Renal cortex interstitium (tissue), 15 donors: ENCODE measurements at places on chromosomes 7 and 10.

GRCh38 chr10:55024713-55025112, 223.7 kb upstream of the PCDH15 start:
- DNase-seq: no peak

DNA sequence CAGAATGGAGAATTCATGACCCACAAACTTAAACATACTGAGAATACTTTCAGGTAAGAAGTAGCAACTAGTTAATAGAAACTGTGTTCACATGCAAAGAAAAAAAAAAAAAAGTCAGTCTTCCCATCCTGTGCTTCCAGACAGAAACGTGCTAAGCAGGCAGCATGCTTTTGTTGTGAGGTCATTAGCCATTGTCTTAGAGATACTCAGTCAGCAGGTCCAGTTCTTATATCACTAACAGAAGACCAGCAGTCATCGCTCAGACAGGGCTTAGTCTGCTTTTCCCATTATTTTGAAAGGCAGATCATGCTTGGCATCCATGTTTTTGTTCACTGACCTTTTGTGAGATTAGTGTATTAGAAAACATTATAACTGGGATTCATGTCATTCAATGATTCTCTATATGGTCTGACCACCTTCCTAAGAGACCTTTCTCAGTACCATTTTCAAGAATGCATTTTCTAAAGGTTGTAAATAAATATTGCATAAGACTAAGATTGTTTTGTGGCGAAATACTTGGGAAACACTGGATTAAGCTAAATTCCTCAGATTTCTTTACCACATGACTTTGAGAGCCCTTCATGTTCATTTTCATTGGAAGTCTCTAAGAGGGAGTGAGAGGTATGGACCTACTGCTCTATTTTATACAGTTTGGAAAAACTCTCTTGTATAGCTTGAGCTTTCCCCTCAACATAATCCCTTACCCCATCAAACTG, 45.0 kb upstream of the AGBL3 start:
- no peak for DNase-seq

- no peak for DNase-seq
Observed at GRCh38 chr10:26524161-26524896, 86.2 kb downstream of the APBB1IP start.

DNA sequence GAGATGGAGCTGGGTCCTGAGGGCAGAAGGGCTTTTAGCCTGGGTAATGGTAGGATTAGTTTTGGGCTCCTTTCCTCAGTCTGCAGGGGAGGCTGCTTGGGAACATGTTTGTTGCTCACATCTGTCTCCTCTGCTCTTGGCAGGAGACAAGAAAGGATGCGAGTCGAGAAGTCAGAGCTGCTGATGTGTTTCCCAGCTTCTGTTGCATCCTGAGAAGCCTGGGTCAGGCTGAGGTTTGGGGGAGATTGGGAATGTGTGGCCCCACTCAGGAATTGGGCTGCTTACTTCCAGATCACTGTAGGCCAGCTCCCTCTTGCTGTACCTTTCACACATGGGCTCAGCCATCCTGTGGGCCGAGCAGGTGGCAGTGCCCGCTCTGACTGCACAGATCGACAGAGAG, 79.2 kb downstream of the CCNY start:
- DNase-seq: no peak

DNA sequence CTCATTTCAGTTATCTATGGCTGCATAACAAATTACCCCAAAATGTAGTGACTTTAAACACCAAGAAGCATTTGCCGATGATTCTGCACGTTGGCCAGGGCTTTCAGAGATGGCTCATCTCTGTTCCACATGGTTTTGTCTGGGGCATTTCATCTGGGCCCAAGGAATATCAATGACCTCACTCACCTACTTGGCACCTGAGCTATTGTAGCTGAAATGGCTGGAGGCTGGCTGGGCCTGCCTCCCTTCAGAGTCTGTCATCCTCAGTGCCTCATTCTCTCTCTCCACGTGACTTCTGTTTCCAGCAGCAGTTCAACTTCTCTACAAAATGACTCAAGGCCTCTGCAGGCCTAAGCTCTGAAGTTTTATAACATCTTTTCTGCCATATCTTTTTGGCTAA, 119.4 kb upstream of the PRR15 start:
- no peak for DNase-seq

DNA sequence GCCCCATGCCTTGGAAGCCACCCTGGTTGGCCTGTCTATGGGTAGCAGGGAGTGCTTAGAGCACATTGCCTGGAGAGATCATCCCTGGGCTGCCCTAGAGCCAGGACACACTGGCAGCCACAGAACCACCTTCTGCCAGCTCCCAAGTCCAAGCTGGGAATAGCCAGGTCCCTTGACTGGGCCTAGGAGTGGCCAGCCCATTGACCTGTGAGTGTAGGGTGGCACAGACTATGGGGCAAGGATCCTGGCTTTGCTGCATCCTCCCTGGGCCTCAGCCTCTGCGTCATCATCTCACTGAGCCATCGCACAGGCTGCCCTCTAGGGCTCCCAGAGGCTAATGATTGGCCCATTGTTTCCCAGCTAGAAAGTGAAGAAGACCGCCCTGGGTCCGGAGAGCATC, 7.0 kb downstream of the AQP1 start:
- no peak for DNase-seq

DNA sequence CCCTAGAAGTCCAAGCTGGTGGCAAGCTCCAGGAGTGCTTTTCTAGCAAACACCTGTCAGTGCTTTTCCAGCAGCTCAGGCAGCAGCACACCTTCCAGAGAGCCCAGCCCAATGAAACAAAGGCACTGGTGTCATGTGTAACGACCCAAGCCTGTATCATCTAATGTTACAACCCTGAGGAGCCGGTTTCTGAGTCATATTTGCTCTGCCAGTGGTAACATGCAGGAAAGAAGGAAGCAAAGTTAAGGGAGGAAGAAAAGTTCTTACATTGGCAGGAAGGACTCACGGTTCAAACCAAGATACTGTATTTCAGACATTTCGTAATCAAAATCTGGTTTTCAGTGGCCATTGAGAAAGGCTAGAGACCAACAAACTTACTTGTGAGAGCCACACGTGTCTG, at the start of gene ANKRD22:
ANKRD22 (minus strand) TSS at position 139 of the 400 bp plus-strand sequence. CDS start 237 bp downstream, outside the sequence.
- peak; percentile 16 for DNase-seq

GRCh38 chr7:91832493-91833045, 47.9 kb downstream of the MTERF1 start:
- DNase-seq: no peak

DNA sequence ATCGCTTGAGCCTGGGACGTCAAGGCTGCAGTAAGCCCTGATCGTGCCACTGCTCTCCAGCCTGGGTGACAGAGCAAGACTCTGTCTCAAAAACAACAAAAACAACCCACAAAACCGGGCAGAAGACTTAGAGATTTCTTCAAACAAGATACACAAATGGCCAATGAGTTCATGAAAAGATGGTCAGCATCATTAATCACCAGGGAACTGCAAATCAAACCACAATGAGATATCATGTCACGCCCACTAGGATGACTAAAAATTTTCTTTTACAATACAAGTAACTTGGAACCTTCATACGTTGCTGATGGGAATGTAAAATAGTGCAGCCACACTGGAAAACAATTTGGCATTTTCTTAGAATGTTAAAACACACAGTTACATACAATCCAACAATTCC, 77.3 kb upstream of the GRID1 start:
- DNase-seq: no peak

GRCh38 chr7:128904381-128905197, 5.9 kb downstream of the KCP start:
- no peak for DNase-seq

DNA sequence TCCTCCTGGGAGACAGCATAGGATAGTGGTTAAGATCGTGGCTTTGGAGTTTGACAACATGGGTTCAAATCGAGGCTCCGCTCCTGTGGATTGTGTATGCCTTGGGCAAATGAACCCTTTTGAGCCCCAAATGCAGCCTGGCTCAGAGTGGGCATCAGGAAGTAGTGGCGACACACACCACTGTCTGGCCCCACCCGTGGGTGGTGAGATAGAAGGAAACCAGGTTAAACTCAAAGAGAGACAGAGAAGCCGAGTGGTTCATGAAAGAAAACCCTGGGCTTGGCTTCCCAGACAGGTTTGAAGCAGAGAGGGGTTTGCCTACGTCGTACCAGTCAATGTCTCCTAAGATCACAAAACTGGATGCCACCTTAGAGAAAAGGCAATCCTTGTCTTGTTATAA, 57.7 kb downstream of the PRTFDC1 start:
- no peak for DNase-seq

GRCh38 chr10:108612485-108612884, 1310.8 kb downstream of the XPNPEP1 start:
- no peak for DNase-seq

- DNase-seq: no peak
Observed at GRCh38 chr10:61592581-61592980, 70.1 kb upstream of the CABCOCO1 start.

- DNase-seq: no peak
Observed at GRCh38 chr7:105521027-105521716, 899 bp downstream of the PUS7 start.

- DNase-seq: no peak
Observed at GRCh38 chr7:77796960-77797359, 1.3 kb downstream of the TMEM60 start.

GRCh38 chr10:102718220-102718619, 3.8 kb downstream of the SFXN2 start:
- no peak for DNase-seq

DNA sequence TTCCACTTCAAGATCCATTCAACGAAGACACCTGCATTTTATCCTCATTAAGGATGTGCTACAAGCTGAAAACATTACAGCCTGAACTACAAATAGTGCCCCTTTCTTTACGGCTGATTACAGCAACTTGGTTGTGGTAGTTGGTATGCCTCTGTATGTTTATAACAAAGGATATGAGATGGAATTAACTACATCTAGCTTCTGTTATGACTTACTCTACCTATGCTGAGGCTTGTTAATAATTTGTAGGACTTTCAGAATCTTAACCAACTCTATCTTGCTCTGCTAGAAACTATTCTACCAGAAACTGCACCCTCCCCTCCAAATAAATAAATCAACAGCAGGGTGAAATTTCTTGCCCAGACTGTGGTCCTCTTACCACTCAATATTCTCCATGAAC, 448.1 kb downstream of the GRM8 start:
- no peak for DNase-seq

GRCh38 chr10:120327675-120328074, 129.4 kb upstream of the PLPP4 start:
- peak; percentile 40 for DNase-seq

GRCh38 chr7:39142750-39143149, 165.0 kb downstream of the POU6F2 start:
- no peak for DNase-seq

GRCh38 chr7:127935847-127936376, 95.3 kb downstream of the LRRC4 start:
- DNase-seq: no peak

DNA sequence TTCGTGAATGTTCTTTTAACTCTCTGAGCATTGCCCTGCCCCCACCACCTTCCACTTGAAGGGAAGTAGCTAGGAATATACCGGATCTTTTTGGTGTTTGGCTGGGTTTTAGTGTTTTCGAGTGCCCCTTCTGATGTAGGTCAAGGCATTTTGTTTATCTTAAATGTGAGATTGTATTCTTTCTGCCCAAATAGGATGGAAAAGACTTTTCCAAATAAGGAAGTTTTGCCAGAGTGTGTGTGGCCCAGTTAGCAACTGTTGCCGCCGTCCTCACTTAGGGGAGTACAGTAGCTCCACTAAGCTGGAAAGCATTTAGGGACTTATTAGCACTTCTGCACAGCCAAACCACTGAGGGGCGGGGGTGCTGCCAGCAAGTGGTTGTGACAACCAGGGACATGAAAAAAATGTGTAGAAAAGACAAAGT, 29.8 kb upstream of the VCL start:
- DNase-seq: no peak

DNA sequence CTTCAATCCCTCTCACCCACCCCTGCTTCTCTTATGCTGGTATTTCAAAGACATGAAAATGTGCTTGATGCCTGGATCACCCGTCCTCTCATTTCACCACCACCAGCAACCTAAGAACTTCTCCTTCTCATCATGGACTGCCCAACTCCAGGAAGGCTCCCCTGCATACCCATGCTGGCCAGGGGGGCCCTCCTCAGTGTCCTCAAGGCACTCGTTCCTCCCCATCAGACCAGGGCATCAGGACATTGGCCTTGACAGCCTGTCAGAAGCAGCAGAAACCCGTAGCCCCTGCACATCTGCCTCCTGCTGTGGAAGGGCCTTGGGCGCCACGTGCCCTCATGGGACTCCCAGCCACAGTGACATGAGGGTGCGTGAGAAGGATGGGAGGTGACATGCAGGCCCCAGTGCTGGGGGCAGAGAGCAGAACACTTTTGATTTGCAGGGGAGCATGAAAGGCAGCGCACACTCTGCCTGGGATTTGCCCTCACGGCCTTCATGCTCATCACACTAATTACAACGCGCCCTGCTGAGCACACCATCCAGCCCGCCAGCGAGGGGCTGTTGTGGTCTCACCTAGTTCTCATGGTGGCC, 1.9 kb upstream of the HSPA12A start:
- no peak for DNase-seq

- no peak for DNase-seq
Observed at GRCh38 chr7:141301544-141301943, 227.7 kb downstream of the TMEM178B start.

GRCh38 chr10:543862-544822, 145.3 kb downstream of the DIP2C start:
- no peak for DNase-seq

GRCh38 chr10:70060389-70060788, 7.7 kb downstream of the MACROH2A2 start:
- DNase-seq: no peak

DNA sequence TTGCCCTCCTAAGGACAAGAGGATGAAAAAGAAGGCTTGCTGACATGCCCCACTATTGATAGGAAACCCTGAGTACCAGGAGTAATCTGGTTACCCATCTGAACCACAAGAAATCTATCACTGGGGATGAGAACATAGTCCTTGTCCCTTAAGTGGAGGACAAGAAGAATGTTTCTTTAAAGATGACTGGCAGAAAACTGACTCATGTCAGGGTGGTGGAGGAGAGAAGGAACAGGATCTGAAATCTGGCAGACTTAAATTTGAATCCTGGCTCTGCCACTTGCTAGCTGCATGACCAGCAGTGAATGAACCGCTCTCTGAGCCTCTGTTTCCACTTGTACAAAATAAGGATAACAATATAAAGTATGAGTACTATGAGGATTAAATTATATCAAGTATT, 38.9 kb upstream of the XPNPEP1 start:
- no peak for DNase-seq

GRCh38 chr10:10818082-10818481, 199.6 kb upstream of the CELF2 start:
- DNase-seq: no peak

- no peak for DNase-seq
Observed at GRCh38 chr7:42344198-42344755, 107.3 kb upstream of the GLI3 start.

GRCh38 chr10:116973371-116973905, 31.5 kb downstream of the SHTN1 start:
- no peak for DNase-seq

DNA sequence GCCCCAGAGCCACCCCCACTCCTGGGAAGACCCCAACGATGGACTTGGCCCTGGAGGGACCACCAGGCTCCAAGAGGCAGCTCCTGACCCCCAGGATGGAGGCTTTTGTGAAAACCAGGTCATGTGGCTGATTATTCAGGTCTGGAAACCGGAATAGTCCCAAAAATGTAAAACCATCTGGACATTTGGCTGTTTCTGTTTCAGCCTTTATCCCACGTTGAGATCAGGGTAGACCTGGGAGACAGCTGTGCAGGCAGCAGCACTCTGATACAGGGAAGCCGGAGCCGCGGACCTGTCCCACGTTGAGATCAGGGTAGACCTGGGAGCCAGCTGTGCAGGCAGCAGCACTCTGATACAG, 7.1 kb upstream of the ADGRA1 start:
- DNase-seq: no peak
